ENCODE measurements at places on chromosomes 2 and 18.

DNA sequence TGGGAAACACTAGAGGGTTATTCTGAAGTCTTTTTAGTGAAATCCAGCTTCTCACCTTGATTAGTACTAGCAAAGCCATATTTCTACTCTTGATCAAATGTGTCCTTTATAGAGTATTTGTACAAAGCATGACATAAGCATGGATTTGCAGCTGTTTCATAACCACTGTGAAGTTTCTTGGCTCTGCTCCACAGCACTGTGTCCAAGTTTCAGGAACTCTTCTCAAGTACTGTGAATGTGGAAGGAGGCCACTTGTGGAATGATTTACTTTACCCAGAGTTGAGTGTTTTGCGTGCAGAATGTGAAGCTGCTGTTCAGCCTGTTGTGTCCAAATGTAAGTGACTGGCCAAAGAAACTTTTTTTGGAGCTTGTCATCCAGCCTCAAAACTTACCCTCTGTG is 16.2 kb upstream of the MAPRE2 start:
- no peak for DNase-seq

DNA sequence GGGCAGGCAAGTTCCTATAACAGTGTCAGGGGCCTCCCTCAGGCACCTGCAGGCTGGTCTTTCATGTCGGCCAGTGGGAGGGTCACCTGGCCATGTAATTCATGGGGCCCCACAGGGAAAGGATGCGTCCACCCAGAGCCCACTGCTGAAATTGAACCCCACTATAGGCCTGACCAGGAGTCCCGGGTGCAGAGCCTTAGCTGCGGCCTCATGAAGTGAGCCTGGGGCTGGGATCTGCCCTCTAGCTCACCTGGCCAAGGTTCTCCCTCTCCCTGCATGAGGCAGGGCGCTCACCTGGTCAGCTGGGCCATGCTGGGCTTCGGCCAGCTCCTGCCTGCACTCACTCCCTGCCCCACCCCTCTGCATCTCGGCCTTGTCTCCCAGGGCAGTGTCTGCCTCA is 41.1 kb downstream of the C1QL2 start:
- no peak for DNase-seq

DNA sequence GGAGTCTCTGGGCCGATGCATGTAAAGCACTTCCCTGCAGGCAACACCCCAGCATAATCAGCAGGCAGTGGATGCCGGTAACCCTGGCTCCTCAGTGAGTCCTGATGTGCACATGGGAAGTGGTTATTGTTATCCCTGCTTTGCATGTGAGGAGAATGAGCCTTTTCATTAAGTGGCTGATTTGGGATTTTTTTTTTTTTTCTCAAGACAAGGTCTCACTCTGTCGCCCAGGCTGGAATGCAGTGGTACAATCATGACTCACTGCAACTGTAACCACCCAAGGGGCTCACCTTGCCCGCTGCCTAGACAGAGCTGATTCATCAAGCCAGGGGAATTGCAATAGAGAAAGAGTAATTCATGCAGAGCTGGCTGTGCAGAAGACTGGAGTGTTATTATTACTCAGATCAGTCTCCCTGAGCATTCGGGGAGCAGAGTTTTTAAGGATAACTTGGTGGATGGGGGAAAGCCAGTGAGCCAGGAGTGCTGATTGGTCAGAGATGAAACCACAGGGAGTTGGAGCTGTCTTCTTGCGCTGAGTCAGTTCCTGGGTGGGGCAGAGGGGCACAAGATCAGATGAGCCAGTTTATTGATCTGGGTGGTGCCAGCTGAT is 95.4 kb downstream of the SOCS6 start:
- no peak for DNase-seq

DNA sequence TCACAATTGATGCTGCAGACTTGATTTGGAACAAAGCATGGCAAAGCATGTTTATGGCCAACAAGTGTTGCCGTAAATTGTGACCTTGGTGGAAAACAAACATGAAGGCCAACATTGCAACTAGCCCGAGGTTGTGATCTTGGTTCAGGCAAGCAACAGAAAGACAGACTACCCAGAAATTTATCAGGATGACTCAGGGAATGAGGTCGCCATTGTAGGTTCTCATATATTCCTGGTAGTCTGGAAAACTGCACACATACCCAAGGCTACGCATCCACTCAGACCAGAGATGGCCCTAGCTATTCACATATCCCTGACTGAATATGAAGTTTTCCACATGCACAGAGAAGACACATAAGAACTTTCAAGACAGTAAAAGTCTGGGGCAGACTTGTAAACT is 30.1 kb downstream of the CYP1B1 start:
- DNase-seq, result no peak

DNA sequence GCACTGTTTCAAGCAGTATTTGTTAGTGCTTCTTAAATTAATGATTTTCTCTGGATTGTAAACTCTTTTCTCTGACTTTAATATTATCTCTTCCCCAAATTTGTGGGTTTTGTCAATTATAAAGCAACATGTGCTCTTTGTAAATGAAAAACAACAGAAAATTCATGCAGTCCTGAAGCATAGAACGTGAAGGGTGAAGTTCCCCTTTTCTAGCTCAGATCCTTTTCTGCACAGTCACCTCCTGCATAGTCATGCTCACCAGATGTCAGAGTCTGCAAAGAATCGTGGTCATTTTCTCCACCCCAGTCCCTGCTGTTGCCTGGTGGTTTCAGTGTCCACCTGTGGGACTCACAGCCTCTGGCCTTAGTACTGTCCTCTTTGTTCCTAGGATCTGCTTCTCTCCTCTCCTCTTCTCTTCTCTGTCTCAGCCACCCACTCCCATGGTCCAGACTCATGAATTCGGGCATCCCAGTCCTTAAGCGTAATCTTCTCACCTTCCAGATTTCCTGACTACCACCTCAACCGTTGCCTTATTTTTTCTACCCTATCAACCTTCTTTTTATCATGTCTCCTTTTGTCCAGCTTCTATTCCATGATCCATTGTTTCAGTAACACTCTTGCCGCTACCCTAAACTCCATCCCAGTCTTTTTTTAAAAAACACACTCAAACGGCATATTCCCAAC is 229.1 kb downstream of the RTP5 start:
- no peak for DNase-seq

GRCh38 chr2:46091961-46092667 is 205.1 kb upstream of the EPAS1 start:
- DNase-seq, result no peak

DNA sequence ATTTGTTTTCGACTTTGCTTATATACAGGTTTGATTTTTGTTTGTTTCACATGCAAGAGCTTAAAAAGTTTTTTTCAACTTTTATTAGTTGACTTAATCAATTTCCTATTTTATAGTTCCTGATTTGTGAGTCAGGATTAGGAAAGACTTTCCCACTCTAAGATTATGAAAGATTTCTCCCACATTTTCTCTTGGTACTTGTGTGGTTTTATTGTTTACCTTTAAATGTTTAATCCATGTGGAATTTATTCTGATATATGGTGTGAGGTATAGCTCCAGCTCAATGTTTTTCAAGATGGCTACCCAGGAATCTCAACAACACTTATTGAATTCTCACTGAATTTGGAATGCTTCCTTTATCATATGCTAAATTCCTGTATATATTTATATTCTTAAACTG is 117.8 kb upstream of the LGALSL start:
- no peak for DNase-seq

- no peak for DNase-seq
Observed at GRCh38 chr2:72515696-72516095, 310.1 kb downstream of the EXOC6B start.

DNA sequence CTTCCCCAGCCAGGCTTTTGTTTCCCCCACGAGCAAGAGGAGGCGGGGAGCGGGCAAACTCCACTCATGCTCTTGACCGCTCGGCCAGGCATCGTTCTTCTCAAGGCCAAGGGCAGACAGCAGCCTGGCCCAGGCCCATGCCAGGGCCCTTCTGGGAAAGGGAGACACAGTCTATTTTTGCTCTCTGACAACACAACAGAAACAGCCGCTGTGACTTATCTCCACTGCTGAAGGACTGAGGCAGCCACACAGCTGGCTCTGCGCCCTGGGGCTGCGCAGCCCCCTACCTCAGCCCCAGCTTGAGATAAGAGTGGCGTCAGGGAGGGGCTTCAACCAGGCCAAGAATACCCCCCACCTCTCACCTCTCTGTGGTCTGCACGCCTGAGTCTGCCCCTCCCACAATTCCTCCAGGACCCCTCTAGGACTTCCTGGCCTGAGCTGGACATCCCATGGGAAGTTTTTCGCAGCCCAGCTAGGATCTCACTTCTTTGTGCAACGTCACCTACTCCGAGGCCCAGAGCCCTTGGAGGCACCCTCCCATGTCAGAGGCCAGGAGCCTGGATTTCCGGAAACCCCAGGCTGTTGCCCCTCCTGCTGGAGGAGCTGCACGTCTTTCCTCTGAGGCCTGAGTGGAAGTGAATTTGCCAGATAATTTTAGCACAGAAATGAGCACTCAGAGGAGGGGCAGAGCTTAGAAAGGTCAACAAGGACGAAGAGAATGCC is 118.9 kb upstream of the OTOS start:
- no peak for DNase-seq

DNA sequence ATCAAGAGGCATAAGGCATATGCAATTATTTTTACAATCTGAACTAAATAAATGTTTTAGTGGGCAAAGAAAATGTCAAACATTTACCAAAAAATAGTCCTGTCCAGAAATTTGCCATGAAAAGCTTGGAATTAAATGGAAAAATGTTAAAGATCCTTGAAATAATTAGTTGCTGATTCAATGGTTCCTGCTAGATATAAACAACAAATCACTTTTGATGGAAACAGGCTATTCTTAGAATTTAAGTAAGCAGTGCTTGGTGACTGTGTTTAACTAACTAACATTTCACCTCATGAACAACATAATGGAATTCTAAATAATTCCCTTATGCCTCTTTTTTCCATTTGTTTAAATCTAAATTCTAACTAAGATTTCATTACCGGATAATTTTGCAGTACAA is 3.9 kb downstream of the RND3 start:
- DNase-seq, result no peak

DNA sequence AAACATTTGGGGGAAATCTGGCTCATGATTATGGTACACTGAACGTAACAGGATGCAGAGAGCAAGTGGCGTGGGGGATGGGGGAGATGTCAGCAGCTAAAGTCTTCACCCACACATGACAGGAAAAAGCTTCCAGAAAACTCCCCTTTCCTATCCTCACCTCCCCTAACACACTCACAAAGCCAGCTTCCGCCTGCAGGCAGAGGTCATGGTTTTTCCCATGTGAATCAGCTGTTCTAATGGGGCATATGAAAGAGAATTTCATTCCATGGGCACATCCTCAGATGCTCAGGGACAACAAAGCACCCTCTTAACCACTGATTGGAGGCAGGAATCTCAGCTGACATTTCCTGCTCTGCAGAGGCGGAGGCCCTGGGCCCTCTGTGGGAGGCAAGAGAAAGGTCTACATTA is 129.1 kb downstream of the TSN start:
- DNase-seq, result no peak

DNA sequence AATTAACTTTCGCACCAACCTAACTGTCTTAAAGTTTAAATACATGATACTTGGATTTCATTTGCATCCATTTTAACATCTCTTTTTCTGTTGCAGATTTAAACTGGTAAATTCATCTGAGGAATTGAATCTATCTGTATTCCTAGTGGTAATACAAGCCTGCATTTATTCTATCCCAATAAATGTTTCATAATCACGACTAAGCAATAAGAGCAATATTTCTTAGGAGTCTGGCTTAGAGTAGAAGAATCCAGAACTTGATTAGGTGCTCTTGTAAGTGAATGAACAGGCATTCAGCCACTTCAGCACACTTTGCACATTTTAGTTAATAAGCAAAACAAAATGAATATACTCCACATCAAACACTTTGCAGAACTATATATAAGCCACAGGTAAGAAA is 27.0 kb downstream of the MSH6 start:
- no peak for DNase-seq

DNA sequence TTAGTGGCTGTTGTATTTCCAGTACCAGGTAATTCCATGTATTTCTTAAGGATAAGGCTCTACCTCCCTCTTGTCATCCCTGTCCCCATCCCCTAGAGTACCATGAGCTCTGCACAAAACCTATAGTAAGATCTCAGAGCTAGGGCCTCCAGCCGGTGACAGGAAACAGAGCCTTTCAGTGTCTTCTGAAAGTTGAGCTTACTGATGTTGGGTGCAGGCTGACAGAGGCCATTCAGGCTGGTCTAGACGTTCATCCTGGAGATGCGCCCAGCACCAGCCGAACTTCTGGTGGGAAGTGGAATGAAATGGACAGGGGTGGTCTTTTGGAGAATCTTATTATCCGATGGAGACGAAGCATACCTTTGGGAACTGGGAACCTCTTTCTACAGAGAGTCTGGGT is 16.7 kb upstream of the LYPD6B start:
- no peak for DNase-seq

DNA sequence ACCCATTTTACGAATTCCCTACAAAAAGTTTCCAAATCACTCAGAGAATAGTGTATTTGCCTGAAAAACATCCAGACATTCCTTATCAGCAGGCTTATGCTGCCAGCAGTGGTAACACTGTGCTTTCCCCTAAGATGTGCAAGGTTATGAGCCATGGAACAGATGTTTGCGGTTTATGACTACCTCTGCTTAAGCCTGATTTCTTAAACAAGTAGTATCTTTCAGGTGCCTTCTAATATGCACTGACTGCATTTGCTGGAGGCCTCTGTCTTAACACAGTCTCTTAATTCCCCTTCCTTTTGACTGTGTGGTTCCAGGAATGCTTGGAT is 54.8 kb downstream of the CDC42EP3 start:
- no peak for DNase-seq

GRCh38 chr2:179177694-179178093 is 86.9 kb downstream of the SESTD1 start:
- DNase-seq, result no peak

DNA sequence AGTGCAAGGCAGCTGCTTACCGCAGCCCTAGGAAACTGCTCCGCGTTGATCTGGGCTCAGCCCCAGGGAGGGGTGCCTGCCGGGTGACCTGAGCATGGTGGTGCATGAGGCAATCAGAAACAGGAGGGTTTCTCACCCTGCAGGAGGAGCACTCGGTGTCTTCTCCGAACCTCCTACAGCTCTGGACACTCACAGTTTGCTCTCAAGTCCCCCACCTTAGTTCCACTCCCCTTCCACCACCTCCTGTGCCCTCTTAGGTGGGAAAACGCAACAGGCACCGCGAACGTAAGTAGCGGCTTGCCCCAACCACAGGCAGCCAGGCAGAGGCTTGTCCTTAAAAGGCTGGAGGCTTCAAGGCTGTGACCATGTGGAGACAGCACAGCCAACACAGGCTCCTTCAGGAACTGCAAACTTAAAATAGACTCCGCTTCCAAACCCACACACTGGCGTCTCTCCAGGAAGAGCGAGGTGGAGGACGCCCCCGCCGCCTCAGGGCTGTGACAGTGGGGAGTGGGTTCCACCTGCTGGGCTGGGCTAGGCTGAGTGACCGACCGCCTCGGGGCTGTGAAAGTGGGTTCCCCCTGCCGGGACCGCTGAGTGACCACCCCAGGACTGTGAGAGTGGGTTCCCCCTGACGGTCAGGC is 71.6 kb downstream of the NDUFA10 start:
- no peak for DNase-seq

GRCh38 chr2:212941361-212941760 is 210.1 kb downstream of the IKZF2 start:
- no peak for DNase-seq

- no peak for DNase-seq
Observed at GRCh38 chr2:44960871-44961270, 19.4 kb downstream of the SIX3 start.

GRCh38 chr2:24105816-24106215 is 17.3 kb downstream of the PFN4 start:
- DNase-seq, result no peak

Measured in GM12892 (cell line).